Activated T-cell treated with anti-CD3 and anti-CD28 coated beads for 1 hour (primary cell): ENCODE measurements at places on chromosomes 13 and 19.

DNA sequence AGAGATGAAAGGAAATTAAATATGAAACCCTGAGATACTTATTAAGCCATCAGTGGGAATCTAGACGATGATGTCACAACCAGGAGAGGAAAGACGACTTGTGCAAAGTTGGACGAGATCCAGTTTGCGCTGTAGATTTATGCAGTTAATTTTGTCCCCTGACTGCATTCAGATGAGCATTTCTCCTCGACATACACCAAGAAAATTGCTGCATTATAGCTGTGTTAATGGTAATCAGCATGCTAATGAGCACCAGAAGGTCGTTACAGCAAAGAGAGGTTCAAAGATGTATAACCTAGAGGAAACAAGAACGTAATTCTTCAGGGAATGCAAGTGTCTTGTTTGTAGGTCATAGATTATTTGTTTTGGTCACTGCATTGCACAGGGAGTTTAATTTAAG is 371.7 kb downstream of the RBM26 start:
- no peak for DNase-seq

DNA sequence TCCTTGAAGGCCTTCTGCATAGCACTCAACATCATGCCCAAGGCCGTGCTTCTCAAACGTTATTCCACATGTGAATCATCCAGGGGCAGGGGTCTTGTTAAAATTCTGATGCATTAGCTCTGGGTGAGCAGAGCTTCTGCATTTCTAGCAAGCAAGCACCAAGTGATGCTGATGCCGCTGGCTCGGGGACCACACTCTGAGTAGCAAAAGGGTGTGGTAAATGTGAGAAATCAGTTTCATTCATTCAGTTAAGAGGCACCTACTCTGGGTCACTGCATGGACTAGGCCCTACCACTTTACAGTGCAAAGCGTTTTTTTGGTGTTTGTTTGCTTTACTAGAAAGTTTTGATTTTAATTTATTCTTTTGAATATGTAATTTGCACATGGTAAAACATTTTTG is 7.2 kb downstream of the KRTDAP start:
- no peak for DNase-seq

DNA sequence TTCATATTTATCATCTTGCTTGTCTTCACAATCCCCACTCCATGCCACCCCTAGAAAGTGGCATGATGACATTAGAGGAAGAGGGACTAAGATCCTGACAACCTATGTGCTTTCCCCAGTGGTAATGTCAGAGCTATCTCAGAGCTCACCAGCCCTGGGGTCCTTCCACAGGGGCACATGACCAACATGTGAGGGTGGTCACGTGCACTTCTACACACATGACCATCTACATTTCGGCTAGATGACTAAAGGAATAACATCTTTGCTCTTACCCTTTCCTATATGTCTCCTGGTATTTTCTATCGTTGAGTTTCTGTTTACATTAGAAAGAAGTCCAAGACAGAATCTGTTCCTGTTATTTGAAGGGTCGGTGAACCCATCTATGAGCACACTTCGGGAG is 46.2 kb downstream of the RFXAP start:
- no peak for DNase-seq

GRCh38 chr13:110388108-110388943 is 81.2 kb downstream of the COL4A2 start:
- DNase-seq = no peak
